ENCODE measurements at places on chromosomes 6 and 20.

DNA sequence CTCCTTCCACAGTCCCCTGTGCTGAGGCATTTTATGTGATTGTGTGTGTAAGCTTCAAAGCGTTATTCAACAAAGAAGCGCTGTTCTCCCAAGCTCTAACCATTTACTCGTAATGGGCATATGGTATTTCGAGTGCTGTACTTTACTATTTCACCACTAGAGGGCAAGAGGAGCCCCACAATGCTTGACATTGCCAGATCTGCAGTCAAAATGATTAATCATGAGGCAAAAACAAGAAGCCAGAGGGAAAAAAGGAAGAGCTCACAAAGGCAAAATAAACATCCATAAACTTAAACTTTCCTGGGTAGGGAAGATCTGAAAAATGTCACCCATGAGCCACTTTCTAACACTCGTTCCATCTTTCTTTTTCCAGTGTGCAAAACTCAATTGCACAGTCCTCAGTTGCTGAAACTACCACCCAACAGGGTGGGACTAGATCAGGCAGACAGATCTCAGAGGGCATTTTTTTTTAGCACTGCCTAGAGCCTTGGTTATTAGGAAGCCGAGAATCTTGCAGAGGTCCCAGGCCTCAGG, 215.0 kb upstream of the PLCB4 start:
- DNase-seq = no peak

GRCh38 chr6:235763-236360, 56.4 kb upstream of the DUSP22 start:
- no peak for DNase-seq

- no peak for DNase-seq
Measured at GRCh38 chr6:129766959-129767728, 57.2 kb upstream of the ARHGAP18 start.

GRCh38 chr20:371755-372542, 8.6 kb upstream of the TRIB3 start:
- no peak for DNase-seq

DNA sequence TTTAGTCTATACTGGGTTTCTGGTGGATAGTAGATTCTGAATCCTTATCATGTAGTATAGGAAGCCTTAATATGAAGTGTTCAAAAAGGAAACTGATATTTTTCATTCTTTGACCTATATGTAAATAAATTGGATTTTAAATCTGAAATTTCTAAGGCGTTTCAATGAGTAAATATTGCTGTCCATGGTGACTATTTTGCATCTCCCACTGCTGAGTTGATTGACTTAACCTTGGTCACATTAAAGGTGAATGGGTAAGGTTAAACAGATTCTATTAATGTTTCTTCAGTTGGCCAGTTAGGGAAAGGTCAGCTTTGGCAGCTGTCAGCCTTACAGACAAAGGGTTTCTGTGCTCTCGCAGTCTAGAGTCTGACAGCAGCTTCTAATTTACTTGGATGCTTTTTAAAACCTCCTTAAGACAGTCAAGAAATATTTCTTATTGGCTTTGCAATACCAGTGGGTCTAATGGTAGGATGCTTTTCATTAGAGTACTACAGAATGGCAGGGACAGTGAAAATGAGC, 24.8 kb downstream of the PRIM2 start:
- no peak for DNase-seq

DNA sequence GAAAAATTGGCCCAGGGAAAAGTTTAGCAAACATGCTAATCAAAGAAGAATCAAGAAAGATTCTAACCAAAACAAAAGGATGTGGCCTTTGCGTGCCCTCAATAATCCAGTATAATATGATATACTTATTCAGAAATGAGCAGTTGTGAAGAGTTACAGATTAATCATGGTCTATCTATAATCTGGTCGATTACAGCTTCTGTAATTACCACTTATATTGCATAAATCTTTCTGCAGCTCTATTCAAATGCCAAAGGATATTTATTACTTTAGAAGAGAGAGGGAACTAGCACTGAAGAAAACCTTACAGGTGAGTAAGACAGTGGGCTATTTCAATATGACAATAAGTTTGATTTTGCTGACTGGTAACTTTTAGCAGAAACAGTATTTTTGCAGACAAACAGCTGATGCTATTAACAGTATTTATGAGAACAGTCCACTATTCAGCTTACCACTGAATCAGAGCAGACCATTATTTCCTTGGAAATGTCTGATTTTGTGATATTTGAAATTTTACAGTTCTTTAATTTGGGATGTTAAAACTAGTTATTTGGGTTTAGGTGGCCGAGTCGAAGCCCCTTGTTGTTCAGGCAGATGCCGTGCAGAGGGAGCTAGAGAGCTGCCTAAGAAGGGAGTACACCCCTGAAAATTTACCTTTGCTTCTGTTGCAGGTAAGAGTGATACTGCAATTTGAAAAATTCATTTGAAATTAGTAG, 92.2 kb downstream of the CEP57L1 start:
- no peak for DNase-seq

DNA sequence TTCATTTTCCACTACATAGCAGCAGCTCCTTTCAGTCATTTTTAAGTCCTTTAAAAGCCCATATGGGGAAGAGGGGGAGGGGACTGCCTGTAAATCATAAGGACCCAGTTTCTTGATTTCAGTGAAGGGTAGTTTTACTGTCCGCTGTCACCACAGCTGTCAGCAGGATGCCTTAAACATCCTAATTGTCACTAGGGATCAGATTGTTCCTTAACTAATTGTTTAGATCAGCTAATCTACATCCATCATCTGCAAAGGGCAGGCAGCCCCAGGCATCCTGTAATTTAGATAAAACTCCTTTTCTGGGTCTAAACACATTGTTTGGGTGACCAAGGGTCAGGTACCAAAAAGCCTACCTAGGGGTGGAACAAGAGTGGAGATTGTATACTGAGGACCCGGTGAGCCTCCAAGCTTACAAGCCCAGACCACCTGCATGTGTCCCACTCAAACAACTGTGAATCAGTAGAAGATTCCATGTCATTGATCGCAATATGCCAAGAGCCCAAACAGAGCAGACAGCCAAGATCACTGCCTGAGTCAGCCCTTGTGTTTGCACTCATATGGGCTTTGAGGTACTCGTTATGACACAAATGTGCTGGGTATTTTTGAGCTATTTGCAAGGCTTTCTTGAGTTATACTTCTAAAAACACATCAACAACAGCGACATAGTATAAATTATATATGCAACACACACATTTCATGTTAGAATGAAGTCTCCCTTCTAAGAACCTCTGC, 198.7 kb upstream of the CEP162 start:
- no peak for DNase-seq

- no peak for DNase-seq
Measured at GRCh38 chr6:137415127-137415833, 78.9 kb downstream of the OLIG3 start.

GRCh38 chr6:150607329-150607650, 7.6 kb downstream of the PLEKHG1 start:
- no peak for DNase-seq

DNA sequence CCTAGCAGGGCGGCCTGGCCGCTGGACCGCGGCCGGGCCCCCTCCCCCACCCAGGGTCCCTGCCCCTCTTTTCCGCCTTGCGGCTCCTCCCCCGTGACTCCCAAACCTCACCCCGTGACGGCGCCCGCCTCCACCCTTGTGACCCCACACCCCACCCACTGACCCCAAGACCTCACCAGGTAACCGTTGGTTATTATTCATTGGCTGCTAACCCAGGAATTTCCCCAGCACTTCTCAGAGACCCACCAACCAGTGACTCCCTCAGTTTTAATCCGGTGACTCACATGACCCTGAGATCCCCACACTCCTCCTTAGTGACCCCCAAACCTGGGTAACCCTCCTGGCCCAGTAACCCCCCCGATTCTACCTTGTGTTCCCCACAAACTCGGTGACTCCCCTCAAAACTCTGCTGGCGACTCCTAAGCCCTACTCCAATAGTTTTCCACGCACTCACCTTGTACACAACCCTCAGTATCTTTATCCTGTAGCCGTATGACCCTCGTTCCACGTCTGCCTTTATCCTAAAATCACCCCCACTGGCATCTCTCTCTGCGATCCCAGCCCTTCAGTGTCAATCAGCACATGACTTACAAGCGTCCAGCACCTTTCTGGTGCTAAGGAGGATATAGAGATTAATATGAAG, 534 bp downstream of the ZNF76 start:
- DNase-seq = peak; percentile 36

GRCh38 chr20:4813863-4814695, 92.4 kb downstream of the PRND start:
- DNase-seq = no peak

GRCh38 chr6:159981403-159982245, 12.7 kb downstream of the IGF2R start:
- DNase-seq = no peak

DNA sequence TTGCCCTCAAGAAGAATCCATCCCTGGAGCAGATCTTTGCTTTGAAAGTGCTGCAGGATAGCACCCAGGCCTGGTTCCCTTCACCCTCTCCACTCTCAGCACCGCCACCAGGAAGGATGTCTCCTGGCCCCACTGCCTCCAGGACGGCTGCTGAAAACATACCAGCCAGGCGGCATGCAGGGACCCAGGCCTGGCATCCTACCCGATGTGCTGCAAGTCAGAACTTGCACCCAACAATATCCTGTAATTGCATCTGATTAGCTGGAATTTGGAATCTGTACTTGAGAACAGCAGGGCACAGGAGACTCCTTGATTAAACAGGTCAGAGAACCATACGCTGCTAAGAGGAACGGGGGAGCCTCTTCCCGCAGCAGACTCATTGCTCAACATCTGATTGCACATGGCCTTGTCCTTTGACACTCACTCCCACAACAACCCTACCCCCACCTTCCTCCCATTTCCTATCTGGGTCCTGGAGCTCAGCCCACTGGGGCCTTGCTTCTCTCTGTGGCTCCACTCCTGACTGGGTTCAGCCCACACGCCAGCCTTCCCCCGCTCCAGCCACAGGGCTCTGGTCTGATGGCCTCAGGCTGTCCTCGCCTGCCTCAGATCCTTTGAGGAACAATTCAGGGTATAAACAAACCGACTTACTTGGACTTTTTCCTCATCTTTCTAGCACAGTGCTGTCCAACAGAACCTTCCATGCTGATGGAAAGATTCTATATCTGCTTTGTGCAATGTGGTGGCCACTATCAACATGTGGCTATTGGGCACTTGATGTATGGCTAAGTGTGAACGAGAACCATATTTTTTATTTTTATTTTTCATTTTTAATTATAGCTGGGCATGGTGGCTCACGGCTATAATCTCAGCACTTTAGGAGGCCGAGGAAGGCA, 78.0 kb downstream of the FGD2 start:
- DNase-seq = no peak

DNA sequence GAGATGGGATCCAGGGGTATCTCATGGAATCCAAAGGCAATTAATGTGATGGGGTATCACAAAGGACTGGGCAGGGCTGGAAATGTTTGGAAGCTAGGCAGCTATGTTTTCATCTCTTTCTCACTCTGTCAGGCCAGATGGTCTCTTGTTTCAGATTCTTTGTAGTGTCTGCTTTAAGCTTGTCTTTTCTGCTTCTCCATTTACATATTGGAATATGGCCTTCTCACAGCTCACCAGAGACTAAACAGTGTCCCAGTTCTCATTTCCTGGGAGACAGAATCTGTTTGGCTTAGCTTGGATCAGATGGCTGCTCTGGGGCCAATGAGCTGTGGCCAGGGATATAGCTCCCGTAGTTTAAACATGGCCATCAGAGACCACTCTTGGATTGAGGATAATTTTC, 78.9 kb downstream of the SLC35F1 start:
- no peak for DNase-seq

DNA sequence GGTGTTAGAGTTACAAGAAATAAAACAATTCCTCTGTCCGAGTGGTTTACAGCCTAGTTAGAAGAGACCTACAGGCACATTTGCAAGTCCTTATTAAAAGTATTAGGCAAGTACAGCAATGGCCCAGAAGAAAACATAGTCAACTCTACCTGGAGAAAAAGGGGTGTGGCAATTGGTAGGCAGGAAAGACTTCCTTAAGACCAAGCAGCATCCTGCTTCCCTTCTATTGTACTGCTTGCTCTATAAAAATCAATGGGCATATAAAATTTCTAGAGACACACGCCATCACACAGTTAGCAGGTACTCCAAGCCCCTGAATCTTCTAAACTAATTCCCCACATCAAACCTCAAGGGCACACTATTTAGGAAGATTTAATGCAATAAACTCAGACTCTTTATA, 185.6 kb downstream of the ATXN1 start:
- no peak for DNase-seq

DNA sequence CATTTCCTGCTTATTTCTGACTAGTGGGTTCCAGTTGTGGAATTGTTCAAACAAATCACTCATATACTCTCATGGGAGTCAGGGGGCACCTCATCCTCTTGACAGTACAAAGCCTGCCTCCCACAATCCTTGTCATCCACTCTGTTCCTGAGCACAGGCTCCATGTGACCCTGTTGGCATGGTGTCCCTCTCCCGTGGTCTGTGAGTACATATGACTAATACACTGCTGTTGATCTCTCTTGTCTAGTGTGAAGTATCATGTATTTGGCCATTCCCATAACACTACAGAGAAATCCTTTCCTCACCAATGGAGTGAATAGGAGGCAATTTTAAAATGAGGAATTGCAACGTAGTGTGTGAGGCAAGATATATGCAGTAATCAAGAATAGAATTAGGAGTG, 185.3 kb downstream of the OGFRL1 start:
- DNase-seq = peak; percentile 64

DNA sequence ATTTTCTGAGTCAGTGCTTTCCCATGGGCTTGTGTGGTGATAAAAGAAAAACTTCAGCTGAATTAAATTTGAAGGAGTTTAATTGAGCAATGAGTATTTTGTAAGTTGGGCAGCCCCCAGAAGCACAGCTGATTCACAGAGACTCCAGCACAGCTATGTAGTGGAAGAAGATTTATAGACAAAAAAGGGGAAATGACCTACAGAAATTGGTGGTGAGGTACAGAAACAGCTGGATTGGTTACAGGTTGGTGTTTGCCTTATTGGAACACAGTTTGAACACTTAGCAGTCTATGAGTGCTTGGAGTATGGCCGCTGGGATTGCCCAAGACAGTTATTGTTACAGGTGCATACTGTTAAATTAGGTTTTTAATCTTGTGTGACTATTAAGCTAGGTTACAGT, 96.9 kb upstream of the PTPRK start:
- no peak for DNase-seq

DNA sequence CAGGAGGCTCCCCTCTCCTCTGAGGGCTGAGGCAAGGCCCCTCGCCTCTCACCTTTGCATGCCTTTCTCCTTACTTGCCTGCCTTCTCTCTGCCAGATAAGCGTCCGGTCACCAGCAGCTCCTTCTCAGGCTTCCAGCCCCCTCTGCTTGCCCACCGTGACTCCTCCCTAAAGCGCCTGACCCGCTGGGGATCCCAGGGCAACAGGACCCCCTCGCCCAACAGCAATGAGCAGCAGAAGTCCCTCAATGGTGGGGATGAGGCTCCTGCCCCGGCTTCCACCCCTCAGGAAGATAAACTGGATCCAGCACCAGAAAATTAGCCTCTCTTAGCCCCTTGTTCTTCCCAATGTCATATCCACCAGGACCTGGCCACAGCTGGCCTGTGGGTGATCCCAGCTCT, 21.3 kb upstream of the PPARD start:
- DNase-seq = no peak

GRCh38 chr20:3775457-3776108, 5.7 kb downstream of the SPEF1 start:
- DNase-seq = no peak

GRCh38 chr20:21133404-21133803, 7.5 kb downstream of the KIZ start:
- DNase-seq = no peak

GRCh38 chr6:3293271-3294155, 34.8 kb downstream of the PSMG4 start:
- DNase-seq = no peak

- no peak for DNase-seq
Measured at GRCh38 chr6:131036601-131037000, 26.4 kb downstream of the EPB41L2 start.

Data from thoracic aorta (tissue), 2 donors.